NCI-H774 (cell line): ENCODE measurements at places on chromosomes 2 and 18.

- no peak for DNase-seq
Measured at GRCh38 chr2:119694845-119695521, 16.0 kb downstream of the TMEM177 start.

GRCh38 chr2:222736301-222736700, 64.8 kb downstream of the MOGAT1 start:
- DNase-seq = no peak

- DNase-seq = no peak
Measured at GRCh38 chr2:169082995-169083394, 13.6 kb downstream of the DHRS9 start.

DNA sequence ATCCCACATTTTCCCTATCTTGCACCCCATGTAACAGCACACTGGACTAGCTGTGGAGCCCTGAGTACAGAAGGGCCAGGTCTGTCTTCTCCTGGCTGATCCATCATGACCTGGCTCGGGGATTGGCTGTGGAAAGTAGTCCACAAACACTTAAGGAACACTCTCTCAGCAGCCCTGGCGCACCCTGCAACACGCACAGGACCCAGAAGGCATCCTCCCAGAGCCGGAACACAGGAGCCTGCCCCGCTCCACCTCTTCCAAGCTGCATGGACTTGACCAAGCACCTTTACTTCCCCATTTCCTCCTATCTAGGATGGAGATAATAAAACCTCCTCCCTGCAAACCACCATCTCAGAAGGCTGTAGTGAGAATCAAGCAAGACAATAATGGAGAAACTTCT, 151.7 kb downstream of the CTIF start:
- no peak for DNase-seq

GRCh38 chr2:86806059-86806857, 15.5 kb upstream of the CD8A start:
- no peak for DNase-seq

DNA sequence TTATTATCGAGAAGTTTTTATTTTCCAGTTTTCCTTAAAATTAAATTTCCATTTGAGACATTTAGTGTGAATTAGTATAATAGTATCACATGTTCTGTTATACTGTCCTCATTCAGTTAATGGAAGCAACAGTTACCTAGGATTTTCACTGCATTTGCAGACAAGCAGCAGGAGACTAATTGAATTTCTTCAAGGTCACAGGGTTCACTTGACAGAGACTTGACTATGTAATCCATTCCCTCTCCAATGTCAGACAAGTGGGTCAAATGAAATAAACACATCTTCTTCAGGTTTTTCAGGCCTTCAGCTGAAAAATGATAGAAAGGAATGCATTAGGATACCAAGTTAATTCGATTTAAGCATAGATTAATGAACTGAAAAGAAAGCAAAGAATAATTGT, 26.7 kb downstream of the NLRC4 start:
- no peak for DNase-seq

DNA sequence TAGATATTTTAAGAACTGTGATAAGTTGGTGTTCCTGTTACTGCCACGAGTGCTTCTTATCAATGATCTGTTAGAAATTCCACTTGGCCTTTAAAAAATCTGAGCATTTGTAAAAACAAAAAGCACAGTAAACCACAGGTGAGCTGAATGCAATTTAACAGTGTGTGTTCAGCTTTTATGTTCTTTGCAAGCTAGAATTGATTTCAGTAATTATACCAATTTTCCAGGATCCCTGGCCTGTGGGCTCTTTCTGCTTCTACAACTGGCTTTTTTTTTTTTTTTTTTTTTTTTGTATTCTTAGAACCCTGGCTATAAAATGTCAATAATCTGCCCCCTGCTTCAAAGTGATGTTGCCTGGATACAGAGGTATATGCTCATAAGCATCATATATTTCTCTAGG, 548.5 kb upstream of the SLC8A1 start:
- peak; percentile 52 for DNase-seq

GRCh38 chr2:44549856-44550255, 188.1 kb downstream of the CAMKMT start:
- DNase-seq = no peak

DNA sequence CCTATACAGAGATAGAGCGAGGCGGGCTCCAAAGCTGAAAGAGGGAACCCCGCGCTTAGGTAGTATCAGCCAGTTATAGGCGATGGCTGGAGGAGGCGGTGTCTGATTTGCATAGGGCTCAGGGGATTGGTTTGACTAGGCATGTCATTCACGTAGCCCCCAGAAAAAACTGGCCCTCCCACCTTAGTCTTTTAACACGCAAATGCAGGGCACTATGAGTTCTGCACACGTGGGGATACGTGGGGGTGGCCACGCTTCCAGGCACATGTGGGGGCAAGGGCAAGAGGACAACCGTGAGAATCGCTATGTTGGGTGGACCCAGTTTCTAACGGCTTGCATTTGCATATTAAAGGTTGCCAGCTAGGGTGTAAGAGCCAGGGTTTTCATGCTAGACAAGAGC, 56.7 kb upstream of the MSTN start:
- no peak for DNase-seq

DNA sequence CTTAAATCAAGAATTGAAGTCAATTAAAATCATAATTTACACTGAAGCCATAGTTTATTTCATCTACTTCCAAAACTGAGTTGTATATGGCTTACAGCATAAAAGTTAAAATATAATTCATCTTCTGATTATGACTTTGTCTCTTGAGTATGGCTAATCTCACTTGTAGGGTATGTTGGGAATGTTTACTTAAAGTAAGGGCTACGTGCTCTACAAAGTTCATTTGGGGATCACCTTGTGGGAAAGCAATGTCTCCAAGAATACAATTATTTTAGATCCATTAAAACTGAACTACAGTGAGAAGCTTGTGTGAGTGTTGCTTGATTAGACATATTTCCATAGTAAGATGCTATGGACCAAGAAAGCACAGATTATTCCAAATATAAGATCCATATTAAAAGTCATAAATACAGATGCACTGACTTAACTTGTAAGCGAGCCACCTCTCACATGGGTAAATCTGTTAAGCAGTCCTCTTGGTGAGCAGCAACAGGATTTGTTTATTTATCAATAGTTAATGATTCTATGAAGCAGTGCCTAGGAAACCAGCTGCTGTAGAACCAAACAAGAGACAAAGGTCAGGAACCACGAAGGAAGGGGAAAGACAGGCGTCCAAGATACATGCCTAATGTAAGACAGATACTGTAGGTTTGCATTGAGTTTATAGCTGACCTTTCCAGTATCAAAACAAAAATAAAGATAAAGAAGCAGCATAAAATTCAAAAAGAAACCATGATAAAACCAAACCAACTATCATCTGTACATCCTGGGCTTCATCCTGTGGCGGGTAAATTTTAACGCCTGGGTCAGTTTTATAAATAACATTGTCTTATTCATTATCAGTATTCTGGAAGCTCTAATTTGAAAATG, 24.8 kb downstream of the DSG4 start:
- DNase-seq = peak; percentile 27

- DNase-seq = no peak
Measured at GRCh38 chr2:148554459-148555247, 89.9 kb upstream of the EPC2 start.

DNA sequence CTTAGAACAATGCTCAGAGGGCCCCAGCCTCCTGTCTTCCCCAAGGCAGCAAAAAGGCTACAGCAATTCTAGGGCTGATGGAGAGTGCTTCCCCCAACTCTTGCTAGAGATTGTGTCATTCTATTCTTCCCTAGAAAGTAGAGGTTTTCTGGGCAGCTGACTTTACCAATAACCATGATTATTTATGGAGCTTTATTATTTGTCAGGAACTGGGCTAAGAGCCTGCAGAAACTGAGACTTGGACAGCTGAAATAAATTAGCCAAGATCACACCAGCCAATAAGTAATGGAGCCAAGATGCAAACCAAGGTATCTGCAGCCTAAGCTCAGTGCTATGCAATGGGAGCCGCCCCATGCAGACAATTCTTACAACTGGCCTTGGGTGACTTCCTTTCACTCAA, 84.8 kb downstream of the CCBE1 start:
- DNase-seq = no peak

DNA sequence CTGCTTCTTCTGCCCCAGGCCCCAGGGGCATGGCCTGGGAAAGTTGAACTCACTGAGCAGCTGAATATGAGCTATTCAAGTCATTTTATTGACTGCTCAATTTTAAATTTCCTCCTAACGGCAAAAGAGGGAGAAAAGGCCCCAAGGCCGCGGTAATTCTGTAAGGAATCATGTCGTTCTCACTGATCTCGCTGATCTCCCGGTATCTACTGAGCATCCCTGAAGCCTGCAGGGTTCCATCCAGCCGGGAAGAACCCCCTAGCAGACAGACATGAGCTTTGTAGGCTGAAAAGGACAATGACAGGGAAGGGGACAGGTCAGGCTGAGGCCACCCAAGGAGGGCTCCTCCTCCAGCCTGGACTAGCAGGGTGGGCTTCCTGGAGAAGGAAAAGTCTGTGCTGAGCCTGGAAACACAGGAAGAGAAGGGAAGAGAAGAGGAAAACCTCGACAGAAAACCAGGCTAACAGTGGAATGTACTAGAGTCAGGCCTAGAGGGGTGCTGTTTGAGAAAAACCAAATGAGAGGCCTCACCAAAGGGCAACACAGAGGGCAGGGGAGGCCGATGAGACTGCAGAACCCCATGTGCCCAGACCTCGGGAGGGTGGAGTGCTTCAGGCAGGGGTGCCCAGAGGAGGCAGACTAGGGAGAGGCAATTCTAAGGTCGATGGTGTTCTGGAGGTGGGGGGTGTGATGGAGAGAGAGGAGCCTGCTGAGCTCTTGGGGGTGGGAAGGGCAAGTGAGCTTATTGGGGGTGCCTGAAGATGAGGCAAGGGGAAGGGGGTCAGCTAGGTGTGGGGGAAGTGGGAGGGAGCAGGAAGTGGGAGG, 2.9 kb upstream of the NPPC start:
- DNase-seq = no peak
